ENCODE measurements at places on chromosomes 5 and 9.
A peak's percentile ranks its signal among the peaks of the same experiment; 100 is the strongest.

- DNase-seq: no peak
Observed at GRCh38 chr5:174295702-174296436, 250.4 kb downstream of the NSG2 start.

- DNase-seq: no peak
Observed at GRCh38 chr5:157189223-157189622, 8.6 kb downstream of the ITK start.

DNA sequence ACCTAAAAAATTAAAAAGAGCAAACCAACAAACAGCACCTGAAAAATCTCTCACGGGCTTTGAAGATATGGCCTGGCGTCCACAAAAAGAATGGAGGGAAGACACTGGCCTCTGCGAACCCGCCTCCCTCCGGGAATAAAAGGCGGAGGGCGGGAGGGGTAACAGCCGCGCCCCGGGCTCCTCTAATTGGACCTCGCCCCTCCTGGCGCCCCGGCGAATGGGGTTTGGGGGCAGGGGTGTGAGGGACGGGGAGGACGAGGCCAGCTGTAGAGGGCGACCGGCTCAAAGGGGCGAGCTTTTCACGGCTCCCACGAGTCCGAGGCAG is 753 bp downstream of the FANCC start:
- no peak for DNase-seq

DNA sequence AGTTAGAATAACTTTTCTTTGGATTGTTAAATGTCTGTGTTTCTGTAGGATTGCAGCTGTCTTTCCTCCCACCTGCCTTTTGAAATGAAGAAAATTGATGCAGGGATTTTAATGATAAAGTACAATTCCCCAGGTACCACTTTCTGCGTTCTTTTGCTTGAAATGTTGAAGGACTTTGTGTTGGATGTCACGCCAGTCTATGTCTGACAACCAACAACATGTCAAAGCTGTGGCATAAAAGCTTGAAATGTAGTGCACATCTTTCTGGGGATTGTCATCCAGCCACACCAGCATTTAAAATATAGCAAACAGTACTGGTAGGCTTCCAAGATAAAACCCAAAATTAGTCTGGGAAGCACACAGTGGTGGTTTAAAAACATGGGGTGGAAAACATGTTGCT is 381.4 kb downstream of the TMEM161B start:
- no peak for DNase-seq

DNA sequence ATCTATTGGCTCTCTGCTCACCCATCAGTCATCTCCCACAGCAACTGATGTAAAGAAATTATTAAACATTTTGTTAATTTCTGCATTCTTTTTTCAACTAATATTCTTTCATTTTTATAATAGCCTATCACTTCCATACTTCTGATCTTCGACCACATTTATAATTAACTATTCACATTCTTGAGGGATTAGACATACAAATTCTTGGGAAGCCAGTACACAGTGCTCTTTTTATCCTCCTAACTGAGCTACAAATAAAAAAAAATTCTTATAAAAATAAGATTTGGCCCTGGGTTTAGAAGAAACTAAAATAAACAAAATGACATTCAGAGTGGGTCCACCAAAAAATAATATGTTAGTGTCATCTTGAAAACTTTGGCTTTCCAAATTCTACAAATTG is 103.7 kb upstream of the ITGA1 start:
- DNase-seq: no peak

DNA sequence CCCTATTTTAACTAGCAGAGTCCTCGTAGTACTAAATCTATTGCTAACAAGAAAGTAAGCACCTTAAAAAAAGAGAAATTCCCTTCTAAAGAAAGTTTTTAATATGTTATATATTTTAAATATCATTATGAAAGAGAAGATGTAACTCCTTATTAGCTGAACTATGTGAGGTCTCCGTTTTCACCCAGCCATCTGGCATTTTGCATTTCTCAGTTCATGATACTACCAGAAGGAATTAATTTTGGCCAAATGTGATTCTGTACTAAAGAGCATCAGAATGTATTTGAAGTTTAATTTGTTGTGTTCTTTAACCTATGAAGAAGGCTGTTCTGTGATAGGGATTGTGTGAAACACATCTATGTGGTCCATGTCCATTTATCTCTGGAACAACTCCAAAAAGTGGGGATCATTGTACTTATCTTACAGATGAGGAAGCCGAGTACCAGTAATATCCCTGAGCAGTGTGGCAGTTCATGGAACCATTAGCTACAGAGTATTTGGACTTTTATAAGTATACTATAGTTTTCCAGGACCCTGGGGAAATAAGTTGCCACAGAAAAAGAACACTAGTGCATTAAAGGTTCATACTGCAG is 29.8 kb downstream of the TNFAIP8 start:
- DNase-seq: no peak

GRCh38 chr9:5843794-5844471 is 11.0 kb upstream of the ERMP1 start:
- no peak for DNase-seq

DNA sequence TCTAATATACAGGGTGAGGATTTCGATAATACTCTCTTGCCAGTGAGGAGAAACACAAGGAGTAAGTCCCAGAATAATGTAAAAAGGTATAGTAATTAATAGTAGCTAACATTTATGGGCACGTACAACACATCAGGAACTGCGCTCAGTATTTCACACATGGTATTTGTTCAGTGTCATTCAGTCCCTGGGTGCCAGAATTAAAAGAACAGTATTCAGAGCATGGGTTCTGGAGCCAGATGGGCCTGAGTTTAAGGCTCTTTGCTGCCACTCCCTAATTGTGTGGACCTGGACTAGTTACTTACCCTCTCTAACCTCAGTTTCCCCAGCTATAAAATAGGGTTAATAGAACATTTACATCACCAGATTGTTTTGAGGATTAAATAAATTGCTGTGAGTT is 16.3 kb downstream of the OSTF1 start:
- DNase-seq: no peak

DNA sequence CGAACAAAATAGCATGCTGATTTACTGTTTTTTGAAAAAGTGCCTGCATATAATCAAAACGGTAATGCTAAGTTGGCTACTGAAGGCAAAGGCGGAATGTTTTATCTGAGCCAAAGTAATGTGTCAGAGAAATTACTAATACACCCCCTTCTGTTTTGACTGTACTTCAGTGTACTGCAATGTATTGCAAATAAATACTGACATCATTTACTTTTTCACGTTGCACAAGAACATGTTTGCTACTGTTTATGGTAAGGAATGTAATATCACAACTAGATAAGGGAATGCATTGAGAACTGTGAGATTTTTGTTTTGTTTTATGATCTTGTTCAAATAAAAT is 813 bp upstream of the AGTPBP1 start:
- no peak for DNase-seq

DNA sequence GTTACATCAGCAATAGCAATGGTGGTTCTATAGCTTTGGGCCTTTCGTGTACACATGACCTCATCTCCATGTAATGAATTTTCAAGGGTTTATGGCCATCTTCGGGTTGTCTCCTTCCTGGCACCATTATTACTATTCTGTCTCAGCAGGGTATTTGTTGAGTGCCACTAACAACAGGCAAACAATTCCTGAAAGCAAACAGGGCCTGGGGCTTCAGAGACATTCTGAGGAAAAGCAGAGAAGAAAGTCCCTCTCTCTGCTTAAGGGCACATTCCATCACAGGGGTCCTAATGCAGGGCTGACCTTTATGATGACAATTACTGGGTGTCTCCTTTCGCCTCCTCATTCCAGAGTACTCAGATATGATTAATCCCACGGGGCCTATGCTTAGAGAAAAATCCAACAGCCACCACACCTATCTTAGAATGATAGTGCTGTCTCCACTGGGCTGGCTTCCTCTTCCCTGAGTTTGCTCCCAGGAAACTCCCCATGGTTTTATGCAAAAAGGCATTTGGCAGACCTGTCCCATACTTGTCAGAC is 540.2 kb upstream of the ZNF462 start:
- DNase-seq: no peak

- DNase-seq: no peak
Observed at GRCh38 chr5:54882841-54883240, 102.6 kb downstream of the ESM1 start.

- DNase-seq: no peak
Observed at GRCh38 chr5:19767987-19768386, 220.0 kb downstream of the CDH18 start.

DNA sequence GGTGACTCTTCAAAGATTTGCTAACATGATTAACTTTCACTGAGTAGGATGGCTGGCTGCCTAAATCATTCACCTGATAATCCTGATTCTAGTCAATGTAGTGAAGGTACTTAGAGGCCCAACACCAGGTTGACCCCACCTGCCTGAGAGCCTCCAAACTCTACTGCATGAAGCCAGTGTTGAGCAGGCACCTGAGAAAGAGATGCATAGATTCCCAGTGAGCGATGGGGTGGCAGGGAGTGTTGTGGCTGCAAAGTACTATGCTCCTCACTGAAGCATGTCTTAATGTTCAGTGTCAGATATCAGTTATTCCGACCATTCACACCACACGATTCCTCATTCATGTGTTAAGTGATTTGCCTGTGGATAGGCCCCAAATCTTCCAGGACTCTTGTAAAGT is 804.4 kb downstream of the TLE4 start:
- no peak for DNase-seq

DNA sequence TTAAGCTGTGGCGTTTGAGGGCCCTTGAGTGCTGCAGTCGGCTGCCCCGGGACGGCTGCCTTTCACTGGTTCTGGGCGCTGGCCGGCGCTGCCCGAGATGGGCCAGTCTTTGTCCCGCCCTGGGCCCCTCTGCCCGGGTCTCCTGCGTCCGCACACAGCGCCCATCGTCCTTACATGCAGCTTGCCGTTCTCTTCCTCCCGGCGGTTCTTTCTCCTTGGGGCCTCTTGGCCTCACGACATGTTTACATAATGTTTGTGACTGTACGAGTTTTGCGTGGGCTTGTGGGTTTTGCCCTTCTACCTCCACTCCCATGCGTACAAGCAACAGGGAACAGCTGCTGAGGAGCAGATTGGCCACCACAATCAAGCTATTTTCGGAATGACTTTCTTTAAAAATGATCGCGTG is 618 bp downstream of the TNPO1 start:
- DNase-seq: peak; percentile 27

- no peak for DNase-seq
Observed at GRCh38 chr9:125637241-125637640, 69.8 kb downstream of the MAPKAP1 start.

DNA sequence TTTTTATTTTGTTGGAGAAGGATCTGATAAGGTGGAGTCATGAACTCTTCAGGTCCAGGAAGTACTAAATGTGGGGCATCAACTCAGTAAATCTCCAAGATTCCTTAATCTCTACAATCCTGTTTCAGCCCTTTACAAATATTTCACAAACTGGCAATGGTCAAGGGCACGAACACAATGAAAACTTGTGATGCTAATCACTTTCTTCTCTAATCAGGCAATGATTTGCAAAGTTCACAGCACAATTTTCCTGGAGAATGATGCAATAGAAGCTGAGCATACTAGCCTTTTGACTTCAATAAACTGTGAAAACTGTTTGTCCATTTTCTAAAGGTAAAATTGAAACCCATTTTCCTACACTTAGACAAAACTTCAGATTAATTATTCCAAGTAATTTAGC is 16.9 kb downstream of the GDF9 start:
- no peak for DNase-seq

- DNase-seq: no peak
Observed at GRCh38 chr9:81791076-81791475, 101.7 kb upstream of the TLE1 start.

- peak; percentile 55 for DNase-seq
Observed at GRCh38 chr5:176528301-176528700, 8.9 kb downstream of the RNF44 start.

DNA sequence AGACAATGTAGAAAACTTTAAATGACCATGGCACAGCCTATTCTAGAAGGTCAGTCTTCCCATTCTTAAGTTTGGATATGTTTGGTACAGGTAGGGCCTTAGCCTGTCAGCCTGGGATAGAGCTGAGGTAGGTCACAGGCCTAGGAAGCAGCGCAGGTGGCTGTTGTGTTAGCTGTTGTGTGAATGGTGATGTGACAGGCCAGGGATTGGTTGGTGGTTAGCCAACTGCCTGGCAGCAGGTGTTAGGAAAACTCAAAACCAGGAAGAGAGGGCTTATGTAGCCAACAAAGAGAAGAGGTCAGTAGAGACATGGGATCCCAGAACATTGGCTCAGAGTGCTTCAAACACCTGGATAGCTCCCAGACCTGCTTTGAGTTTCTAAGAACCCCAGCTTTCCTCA is 84.2 kb downstream of the FBXO38 start:
- no peak for DNase-seq

- DNase-seq: no peak
Observed at GRCh38 chr5:77295863-77296378, 85.4 kb downstream of the PDE8B start.

GRCh38 chr5:16924206-16924605 is 11.9 kb downstream of the MYO10 start:
- DNase-seq: no peak

GRCh38 chr5:179605026-179605833 is 18.2 kb downstream of the HNRNPH1 start:
- DNase-seq: no peak

DNA sequence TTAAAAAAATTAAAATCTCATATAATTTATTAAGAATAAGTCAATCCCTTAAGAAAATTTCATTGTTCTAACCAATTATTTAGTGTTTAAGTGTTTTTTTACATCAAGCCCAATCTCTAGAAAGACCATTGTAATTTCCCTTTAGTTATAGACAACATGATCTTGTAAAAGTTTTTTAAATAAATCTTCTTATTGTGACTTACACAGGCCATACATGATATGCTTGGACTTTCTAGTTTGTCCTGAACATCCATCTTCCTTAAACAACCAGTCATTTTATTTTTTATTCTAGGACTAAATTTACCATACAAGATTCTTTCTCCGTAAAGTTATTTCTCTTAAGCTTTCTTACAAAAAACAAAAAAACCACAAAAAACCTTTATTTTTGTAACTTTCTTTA is 126.5 kb upstream of the MAST4 start:
- no peak for DNase-seq

DNA sequence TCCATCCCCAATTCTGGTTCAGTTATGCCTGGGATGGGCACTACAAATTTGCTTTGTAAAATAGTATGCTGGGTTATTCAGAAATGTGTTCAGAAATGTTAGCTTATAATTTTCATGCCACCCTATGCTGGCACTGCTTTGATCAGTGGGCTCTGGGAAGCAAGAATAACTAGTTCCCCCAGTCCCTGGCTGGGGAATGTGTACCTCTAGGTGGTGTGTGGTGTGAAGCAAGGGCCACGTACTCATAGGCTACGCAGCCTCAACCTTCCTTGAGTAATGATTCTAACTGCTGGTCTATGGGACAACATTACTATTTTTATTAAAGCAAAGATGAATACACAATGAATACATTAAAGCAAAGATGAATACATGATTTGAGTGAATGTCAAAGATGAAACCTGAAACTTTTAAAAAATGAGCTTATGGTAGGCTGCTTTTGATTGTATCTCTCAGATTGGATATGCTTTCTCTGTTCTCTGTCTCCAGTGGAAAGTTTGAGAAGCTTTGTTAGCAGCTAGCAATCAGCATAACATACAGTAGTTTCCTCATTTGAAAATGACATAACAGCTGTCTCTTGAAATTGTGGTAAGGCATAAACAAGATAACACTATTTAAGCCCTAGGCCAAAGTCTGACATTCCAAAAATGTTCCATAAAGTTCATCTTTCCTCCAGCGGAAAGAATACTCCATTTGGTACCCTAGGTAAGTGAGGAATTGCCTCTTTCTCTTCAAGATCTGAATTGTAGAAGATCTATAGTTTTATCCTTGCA is 174.7 kb upstream of the NFIB start:
- no peak for DNase-seq

Measured in posterior cingulate gyrus (tissue), 11 donors.